ENCODE measurements at places on chromosomes 7 and 10.

DNA sequence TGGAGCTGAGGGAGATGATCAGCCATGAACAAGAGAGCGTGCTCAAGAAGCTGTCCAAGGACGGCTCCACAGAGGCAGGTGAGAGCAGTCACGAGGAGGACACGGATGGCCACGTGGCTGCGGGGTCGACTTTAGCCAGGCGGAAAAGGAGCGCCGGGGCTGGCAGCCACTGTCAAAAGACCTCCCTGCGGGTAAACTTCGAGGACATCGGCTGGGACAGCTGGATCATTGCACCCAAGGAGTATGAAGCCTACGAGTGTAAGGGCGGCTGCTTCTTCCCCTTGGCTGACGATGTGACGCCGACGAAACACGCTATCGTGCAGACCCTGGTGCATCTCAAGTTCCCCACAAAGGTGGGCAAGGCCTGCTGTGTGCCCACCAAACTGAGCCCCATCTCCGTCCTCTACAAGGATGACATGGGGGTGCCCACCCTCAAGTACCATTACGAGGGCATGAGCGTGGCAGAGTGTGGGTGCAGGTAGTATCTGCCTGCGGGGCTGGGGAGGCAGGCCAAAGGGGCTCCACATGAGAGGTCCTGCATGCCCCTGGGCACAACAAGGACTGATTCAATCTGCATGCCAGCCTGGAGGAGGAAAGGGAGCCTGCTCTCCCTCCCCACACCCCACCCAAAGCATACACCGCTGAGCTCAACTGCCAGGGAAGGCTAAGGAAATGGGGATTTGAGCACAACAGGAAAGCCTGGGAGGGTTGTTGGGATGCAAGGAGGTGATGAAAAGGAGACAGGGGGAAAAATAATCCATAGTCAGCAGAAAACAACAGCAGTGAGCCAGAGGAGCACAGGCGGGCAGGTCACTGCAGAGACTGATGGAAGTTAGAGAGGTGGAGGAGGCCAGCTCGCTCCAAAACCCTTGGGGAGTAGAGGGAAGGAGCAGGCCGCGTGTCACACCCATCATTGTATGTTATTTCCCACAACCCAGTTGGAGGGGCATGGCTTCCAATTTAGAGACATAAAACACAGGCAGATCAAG, 3.3 kb downstream of the GDF2 start:
- DNase-seq = no peak

DNA sequence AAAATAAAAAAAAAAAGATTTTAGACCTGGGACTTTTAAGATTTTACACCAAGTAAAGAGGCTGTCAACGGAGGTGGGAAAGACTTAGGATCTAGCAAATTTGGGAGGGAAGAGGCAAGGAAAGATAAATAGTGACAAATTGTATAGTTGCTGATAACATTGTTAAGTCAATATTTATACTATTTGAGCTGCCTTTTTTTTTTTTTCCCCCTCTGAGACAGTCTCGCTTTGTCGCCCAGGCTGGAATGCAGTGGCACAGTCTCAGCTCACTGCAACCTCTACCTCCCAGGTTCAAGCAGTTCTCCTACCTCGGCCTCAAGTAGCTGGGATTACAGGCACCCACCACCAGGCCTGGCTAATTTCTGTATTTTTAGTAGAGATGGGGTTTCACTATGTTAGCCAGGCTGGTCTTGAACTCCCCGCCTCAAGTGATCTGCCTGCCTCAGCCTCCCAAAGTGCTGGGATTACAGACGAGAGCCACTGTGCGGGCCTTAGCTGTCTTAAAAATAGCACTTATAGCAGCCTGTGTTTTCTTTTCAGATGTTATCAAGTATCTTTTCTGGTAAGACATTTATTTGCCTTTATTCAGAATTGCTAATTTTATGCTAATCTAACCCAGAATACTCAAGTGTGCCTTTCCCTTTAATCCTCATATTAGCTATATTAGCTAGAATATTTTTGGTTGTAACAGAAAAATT, 94.5 kb downstream of the MMRN2 start:
- no peak for DNase-seq

- no peak for DNase-seq
Observed at GRCh38 chr7:3896169-3896765, 595.2 kb downstream of the SDK1 start.

DNA sequence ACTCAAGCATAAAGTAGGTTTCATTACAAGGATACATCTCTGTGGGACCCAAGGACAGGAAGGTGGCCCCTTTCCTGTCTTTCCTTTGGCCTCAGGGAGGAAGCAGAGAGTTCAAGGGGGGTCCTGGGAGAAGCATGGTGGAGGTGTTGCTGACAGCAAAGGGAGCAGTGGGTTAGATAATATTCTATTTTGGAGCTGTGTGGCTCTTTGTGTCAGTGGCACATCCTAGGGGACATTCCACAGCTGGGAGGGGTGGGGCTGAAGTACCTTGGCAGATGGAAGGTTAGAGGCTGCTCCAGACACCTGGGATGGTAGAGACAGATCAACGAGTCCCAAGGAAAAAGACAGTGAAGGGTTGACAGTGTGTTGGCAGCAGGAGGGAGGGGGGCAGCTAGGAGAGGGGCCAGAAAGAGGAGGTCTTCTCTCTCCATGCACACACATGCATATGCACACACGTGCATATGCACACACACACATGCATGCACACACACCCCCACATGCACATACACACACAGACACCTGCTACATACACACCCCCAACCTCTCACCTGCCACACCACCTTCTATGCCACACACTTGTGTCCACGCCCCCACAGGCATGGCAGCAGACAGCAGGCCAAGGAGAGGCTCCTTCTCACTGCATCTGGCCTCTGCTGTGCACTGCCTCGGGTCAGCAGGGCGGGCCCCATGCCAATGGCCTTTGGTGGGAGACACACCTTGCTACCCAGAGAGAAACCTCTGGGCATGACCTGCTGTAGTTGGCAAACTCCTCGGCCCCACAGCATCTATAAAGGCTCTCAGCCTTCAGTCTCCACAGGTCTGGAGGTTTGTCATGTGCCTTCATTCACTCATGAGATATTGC, 5.6 kb upstream of the POLD2 start:
- peak; percentile 17 for DNase-seq

- DNase-seq = no peak
Observed at GRCh38 chr7:48376263-48376662, 205.0 kb downstream of the ABCA13 start.

- DNase-seq = no peak
Observed at GRCh38 chr10:70158113-70158512, 11.6 kb upstream of the TYSND1 start.

DNA sequence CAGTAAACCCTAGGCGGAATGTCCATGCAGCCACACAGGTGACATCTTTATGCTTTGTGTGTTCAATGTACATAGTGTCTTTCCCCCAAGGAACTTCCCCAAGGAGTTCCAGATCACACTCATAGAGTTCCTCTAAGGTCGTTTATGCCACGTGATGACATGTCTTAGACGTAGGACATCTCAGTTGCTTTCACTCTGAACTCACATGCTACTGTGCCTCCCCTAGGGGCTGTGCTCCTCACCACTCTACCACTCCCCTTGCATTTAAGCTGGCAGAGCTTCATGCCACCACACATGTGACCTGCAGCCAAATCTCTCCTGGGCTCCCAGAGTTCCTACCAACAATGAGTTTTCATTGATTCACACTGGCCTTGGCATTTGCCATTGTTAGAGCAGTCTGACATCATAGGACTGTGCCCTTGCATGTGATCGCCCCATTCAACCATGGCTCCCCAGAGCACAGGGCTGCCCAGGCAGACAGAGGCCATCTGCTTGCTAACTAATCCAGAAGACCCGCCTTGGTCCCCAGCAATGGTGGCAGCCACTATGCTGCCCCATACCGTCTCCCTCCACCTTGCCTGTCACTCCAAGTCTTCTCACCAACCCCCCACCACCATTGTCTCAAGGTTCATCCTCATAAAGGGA, 95.3 kb upstream of the MACROH2A2 start:
- DNase-seq = no peak

DNA sequence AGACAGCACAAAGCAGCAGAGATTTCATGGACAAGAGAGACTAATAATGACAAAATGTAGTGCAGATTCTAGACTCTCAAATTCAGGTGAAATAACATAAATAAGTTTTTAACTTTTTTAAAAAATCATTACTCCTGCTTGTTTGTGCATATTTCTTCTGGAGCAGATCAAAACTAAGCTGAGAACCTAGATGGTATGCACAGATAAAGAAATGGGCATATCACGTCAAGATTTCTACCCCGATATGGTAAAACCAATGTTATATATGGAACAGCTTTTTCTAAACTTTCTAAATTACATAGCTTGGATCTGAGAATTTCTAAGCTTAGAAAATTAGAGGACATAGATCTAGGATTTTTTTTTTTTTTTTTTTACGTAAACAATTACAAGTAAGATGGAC, 18.2 kb downstream of the TWIST1 start:
- DNase-seq = no peak

- no peak for DNase-seq
Observed at GRCh38 chr10:78455236-78455635, 421.6 kb downstream of the RPS24 start.

DNA sequence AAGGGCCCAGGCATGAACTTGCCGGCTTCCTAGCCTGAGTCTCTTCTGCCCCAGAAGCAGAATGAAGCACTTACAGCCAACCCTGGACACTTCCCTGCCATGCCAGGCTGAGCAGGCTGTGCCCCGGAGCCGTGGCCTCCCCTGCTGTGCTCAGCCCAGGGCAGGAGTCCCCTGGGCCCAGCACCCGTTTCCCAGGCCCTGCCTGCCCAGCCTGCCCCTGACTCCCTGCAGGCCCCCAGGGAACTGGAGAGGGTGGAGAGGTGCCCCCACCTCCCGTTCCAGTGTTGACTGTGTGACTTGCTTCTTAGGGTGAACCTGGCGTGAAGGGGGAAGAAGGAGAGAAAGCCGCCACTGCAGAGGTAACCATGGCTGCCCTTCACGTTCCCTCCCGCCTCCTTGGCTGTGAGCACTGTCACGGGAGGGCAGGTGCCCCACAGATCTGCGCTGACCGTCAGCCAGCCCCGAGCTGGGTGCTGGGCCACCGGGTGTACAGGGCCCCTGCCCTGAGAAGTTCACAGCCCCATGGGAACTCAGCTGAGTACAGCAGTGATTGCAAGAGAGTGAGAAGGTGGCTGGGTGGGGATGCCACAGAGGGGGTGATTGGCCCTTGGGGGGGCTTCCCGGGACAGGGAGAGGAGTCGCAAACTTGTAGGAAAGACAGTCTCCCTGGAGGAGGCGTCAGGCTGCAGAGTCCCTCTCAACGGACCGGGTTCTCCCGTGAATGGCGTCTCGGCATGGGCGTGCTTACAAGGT, 75.9 kb downstream of the MYL10 start:
- DNase-seq = no peak

DNA sequence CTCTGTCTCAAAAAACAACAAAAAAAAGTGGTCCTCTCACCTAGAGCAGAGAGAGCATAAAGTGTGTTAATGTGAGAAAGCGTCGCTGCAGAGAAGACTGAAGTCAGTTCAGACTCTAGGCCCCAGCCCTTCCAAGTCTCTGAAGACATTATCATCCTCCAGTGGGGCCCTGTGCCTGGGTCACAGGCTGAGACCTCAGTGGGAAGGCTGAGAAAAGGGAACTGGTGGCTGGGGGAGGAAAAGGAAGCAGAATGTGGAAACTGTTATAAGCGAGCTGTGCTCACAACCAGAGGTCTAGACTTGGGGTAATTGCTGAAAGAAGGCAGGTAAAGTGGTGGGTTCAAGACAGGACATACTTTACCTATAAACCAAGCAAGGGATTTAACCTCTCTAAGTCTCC, 4.9 kb upstream of the RRP12 start:
- DNase-seq = no peak

- DNase-seq = no peak
Observed at GRCh38 chr10:62635127-62635526, 169.4 kb upstream of the ADO start.

GRCh38 chr7:75596727-75597614, 104.9 kb downstream of the SPDYE5 start:
- no peak for DNase-seq

- no peak for DNase-seq
Observed at GRCh38 chr10:121926671-121927317, 1.0 kb downstream of the ATE1 start.

- no peak for DNase-seq
Observed at GRCh38 chr7:115831371-115831770, 199.2 kb downstream of the TFEC start.

Measured in left cardiac atrium (tissue), 4 donors.